ENCODE measurements at places on chromosomes 6 and 20.

DNA sequence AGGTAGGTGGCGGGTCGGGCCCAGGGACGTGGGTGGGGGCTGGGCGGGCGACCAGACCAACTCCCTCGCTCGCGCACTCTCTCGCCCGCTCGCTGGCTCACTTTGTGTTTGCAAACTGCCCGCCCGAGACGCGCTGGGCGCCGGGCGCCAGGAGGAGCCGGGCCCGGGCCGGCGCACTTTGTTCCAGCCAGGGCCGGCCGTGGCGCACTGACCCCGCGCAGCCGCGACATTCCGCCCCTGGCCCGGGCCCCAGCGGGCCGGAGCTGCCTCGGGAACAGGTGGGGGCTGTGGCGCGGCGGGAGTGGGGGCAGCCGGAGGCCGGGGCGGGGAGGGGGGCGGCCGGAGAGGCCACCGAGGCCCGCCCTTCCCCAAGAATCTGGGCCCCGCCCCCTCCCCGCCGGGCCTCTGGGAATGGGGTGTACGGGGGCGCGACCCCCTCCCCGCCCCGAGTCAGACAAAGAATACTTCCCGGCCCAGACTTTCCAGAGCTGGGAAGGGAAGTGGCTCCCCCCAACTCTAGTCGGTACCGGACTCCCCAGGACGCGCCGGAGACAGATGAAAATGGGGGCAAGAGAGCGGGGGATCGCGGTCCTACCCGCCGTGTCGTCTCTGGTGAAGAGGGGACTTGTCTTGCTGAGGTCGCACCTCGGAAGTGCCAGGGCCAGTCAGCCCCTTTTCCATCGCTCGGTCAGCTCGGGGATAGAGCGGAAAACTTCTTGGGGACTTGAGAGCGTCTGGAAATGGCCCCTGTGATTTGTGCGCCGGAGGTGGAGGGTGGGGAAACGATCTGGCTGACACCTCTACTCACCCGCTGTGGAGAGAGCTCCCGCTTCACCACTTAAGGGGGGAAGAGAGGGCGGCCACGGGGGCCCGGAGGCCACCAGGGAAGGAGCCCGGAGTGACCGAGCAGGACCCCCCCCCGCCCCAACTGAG is 951 bp downstream of the FOXP4 start:
- DNase-seq, result no peak

DNA sequence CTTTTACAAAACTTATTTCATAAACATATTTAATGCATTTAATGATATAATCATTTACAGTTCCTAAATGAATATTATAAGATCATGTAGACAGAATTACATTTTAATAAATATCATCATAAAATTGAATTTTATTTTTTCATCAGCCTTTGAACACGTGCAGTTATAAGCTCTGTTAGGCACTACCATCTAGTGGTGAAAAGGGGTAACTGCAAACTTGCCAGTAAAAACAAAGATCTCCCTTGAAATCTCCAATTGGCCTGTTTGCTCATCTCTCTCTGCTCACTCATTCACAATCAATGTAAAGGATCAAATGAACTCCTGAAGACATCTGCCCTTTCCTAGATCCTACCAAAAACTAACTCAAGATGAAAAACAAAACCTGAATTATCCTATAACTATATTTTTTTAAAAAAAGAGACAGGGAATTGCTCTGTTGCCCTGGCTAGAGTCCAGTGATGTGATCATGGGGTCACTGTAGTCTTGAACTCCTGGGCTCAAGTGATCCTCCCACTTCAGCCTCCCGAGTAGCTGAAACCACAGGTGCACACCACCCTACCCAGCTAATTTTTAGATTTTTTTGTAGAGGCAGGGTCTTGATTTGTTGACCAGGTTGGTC is 31.7 kb downstream of the SAMHD1 start:
- DNase-seq, result no peak

DNA sequence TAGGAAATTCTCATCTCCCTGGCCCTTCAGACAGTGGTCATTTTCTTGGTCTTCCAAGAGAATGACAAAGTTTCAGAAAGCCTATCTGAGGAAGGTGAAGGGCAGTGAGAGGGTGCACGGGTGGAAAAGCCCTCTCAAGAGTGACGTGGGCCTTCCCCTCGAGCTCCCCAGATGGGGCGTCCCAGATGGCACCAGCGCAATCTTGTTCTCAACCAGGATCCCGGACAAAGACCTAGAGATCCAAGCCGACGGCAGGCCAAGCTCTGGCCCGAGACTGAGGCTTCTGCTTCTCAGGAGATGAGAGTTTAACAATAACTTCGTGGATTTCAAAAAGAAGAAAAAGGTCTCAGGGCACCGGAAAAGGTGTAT is 797 bp upstream of the ZNF133 start:
- no peak for DNase-seq

DNA sequence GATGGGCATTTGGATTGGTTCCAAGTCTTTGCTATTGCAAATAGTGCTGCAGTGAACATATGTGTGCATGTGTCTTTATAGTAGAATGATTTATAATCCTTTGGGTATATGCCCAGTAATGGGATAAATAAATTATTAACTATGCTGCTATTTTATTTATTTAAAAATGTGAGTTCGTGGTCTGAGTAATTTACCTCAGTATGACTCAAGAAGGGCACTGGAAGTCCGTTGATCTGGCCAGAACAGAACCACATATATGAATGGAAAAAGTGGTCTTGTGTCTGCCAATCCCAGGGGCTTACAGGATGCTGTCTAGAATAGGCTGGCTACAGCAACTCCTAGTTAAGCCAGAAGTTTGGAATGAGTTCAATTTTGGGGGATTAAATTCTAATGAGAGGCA is 27.6 kb upstream of the HLA-C start:
- no peak for DNase-seq

DNA sequence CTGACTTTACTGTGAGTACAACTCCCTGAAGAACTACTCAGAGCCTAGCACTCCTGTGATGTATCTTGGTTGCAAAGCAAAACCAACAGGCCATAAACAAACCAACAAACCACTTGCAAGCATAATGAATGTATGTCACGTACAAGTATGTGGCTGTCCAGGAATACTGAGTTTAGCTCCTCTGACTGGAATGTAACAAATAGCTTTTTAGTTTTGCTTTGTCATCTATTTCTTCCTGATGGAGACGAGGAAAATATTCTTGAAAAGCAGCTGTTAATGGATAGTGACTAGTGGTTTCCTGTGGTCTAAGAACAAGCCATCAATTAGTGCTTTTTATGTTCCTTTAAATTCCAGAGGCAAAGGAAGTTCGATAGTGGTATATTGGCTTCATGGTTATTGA is 101.9 kb upstream of the LY86 start:
- no peak for DNase-seq

GRCh38 chr6:108322728-108323127 is 27.9 kb downstream of the AFG1L start:
- DNase-seq, result no peak

- no peak for DNase-seq
Observed at GRCh38 chr20:16505894-16506293, 67.4 kb downstream of the KIF16B start.

DNA sequence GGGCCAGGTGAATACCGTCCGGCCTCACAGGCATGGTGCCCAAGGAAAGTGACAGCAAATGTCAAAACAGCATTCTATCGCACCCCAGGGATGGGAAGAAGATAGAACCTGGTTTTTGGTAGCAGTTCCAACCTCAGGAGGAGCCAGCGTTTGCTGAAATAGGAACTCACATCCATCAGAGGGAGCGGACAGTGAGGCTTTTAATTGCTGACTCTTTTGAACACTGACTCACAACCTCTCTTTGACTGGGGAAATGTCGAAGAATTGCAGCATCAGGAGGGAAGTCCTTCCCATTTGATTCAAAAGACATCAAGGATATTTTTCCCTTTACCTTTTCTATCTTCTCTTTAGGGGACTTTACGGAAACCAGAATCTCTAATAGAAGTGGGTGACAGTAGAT is 114.2 kb downstream of the UNC5CL start:
- DNase-seq, result no peak

- no peak for DNase-seq
Observed at GRCh38 chr20:10848810-10849370, 175.1 kb upstream of the JAG1 start.

GRCh38 chr20:22789676-22790075 is 205.3 kb upstream of the FOXA2 start:
- no peak for DNase-seq

DNA sequence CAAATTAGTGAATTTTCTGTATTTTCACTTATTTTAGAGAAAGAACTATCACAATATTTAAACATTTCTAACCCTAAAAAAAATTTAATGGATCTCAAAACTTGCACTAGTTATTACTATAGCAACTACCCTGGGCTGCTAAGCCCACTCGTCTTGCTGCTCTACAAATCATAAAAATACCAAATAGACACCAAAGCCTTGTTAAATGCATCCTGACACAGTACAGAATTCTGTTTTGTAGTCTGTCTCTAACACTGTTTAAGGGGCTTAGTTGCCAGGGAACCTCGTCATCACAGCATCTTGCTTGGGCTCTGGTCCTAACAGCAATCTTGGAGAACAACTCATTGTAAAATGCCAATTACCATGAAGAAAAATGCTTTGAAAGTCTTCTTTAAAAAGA is 56.9 kb upstream of the MBOAT1 start:
- DNase-seq, result no peak

GRCh38 chr20:46400253-46400652 is 6.2 kb downstream of the ELMO2 start:
- no peak for DNase-seq

DNA sequence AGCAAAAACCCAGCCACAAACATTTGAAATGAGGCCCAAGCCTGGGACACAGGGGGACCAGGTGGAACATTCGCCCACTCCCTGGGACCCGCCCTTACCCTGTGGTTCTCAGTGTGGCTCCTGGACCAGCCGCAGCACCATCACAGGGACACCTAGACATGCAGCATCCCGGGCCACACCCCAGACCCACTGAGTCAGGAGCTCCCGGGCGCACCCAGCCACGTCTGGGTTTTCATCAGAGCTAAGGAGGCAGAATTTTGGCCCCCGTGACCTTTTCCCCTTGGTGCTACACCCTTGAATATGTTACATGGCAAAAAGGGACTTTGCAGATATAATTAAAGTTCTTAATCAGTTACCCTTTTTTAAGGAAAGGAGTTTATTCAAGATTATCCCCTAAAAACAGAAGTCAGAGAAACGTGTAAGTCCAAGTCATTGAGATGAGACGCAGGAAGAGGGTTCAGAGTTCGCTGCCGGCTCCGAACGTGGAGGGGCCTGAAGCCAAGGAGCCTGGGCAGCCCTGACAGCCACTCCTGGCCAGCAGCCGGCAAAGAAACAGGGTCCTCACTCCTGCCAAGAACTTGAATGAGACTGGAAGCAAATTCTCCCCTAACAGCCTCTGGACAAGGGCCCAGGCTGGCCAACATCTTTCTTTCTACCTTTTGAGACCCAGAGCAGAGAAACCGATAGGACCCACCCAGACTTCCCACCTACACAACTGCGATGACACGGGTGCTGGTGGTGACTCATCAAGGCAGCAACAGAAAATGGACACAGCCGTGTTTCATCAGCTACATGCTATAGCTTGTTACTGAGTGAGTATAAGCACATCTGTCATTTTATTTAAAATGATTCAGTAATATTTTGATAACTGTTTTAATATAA is 25.3 kb downstream of the BFSP1 start:
- DNase-seq, result no peak

DNA sequence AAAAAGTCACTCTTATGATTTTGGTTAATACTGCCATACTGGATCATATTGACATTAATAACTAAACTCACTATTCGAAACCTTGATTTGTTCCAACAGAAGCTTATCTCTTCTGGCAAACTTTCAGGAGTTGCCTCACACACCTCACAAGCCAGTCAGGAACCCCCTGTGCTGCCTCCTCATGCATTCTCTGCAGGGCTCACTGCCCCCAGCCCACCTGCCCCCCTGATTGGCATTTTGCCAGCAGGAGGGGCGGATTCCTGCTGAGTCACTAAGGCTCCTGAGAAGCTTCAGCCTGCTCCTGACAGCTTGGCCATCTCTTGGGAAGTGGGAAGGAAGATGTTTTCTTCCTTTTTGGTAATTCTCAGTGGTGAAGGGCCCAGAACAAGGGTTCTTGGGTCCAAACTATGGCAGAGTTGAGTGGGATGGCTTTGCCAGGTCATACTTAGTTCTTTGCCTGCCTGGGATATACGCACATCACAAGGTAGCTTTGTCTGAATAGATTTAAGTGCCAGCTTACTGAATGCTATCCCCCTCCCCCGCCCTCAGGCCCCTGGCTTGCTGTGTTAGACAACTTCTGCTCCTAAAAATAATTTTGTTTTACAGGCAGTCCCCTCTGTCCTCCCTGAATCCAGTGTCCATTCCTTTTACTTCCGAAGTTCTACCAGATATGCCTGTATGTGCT is 31.4 kb downstream of the SLC35F1 start:
- no peak for DNase-seq

GRCh38 chr20:39421571-39422105 is 459.5 kb downstream of the DHX35 start:
- no peak for DNase-seq

DNA sequence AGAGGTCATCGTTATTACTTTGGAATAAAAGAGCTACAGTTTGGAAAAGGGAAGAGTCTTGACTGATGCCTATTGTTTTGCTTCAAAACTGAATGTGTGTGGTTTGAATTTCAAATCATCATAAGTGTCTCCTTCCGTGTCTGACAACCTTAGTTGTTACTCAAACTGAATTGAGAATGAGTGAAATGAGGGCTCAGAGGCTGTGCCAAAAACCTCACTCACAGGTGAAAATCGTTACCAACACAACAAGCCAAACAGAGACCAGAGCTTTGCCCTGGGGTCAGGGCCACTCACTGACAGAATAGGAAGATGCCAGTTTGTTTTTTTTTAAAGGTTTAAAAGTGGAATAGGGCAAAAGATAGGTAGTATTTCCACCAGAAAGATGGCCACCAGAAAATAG is 15.2 kb upstream of the SIRT5 start:
- DNase-seq, result no peak

DNA sequence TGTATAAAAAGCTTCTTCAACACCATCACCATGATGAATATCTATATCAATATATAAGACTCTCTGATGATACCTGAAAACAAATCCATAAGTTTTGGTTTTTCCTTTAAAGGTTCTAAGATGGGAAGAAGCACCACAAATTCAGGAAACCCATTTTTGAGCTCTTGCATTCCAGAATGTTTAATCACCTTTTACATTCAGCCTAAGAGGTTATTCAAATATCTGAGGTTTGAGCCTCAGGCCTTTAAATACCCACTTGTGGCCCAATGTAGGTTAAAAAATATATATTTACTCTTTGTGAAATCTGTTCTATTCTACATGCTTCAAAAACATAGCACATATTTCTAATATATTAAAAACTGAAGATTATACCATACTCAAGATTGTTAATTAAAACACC is 17.6 kb downstream of the HDAC2 start:
- no peak for DNase-seq

Measured in cortex of kidney (tissue), 1 donor.